Left ventricle myocardium inferior (tissue), 1 donor: ENCODE measurements at places on chromosomes 2 and 18.
A peak's percentile ranks its signal among the peaks of the same experiment; 100 is the strongest.

DNA sequence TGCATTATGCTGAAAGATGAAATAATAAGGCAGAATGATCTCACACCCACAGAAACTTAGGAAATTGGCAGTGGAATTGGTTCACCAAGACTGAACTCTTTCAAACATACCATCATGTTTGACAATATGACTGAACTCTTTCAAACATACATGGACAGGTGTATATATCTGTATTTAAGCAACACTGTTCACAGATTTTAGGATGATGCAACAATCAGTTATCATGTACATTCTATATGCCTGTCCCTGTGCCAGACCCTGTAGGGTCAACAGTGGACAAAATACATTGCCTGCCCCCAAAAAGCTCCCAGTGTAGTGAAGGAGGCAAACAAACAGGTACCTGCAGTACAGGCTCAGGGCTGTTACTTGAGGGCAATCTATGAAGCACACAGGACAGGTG is 2.9 kb upstream of the REV1 start:
- no peak for DNase-seq

DNA sequence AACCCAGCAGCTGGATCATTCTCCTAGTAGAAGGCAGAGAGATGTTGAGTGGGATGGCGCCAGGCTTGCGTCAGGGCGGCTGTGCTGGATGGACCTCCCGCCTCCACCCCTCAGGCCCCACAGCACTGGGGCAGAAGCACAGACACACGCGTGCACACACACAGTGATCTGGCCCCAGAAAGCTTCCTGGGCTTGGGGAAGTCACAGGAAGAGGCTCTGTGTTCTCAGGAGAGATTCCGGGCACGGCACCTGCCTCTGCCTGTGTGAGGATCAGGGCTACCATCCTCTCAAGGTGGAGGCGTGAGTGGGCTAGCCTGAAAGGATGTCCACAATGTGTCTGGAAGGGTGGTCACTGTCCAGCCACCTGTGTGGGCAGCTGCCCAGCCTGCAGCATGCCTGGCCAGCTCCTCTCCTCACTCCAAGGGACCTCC is 229.8 kb upstream of the HS6ST1 start:
- DNase-seq: no peak

DNA sequence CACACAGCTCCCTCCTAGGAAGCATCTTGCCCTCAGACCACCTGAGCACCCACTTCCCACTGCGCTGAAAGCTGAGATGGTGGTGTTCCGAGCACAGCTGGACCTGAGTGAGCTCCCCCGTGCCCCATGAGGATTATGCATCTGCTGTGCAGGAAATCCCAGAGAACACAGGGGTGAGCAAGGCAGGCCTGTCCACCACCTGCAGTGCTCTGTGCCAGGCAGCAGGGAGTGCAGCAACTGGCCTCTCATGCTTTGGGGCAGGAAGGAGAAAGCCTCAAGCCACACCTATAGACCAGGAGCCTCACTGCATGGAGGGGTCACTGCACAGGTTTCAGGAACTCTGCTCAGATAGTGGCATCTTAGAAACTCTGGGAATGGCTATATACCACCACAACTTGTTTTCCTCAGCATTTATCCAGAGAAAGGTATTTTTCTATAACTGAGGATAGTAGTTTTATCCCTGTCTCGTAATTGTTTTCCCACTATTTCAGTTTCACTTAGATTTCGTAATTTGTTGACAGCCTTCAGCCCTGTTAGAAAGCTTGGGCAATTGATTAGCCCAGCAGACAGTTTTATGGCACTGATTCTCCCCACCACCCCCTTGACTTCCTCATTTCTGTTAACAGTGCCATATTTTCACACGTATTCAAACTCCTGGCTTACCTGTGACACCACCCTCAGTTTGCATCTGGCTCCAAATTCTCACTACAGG is 144.3 kb upstream of the DAPL1 start:
- DNase-seq: no peak

DNA sequence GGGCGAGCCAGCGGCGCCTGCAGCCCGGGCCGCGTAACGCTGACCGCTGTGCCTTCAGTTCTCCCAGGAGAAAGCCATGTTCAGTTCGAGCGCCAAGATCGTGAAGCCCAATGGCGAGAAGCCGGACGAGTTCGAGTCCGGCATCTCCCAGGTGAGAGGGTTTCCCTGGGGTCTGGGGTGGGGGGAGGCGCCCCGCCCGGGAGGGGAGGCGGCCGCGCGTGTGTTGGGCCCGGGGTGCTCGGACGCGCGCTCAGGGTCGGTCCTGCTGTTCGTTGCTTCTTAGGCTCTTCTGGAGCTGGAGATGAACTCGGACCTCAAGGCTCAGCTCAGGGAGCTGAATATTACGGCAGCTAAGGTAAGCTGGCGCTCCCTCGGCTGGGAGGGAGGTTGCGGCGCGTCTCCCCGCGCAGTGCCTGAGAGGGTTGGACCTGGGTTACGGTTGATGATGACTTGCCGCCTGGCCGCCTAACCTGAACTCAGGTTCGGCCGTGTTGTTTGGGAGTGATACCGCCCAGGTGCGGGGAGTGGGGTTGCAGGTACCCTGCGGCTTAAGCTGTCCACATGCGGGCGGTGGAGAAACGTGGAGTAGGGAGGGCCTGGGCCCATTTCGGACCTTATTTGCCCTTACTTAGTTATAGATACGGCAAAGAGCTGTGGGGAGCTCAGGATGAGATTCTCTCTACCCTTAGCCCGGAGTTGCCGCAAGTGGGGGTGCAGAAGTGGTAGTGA is 638 bp downstream of the RPS7 start:
- DNase-seq: no peak

DNA sequence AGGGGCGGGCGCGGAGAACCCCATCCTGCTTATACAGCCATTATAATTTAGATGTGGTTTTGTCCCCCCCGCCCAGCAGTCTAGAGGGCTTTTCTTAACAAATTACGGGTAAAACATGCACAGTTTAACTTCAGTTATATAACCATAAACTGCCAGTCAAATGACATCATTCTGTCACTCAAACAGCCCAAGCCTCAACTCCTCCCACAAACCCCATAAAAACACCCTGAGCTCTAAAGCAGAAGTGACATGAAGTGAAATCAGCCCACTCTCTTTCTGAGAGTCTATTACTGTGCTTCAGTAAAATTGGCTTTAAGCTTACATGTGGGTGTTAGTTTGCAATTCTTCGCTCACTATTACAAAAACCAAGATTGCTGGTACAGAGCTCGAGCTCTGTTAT is 705.1 kb upstream of the GCFC2 start:
- DNase-seq: no peak

DNA sequence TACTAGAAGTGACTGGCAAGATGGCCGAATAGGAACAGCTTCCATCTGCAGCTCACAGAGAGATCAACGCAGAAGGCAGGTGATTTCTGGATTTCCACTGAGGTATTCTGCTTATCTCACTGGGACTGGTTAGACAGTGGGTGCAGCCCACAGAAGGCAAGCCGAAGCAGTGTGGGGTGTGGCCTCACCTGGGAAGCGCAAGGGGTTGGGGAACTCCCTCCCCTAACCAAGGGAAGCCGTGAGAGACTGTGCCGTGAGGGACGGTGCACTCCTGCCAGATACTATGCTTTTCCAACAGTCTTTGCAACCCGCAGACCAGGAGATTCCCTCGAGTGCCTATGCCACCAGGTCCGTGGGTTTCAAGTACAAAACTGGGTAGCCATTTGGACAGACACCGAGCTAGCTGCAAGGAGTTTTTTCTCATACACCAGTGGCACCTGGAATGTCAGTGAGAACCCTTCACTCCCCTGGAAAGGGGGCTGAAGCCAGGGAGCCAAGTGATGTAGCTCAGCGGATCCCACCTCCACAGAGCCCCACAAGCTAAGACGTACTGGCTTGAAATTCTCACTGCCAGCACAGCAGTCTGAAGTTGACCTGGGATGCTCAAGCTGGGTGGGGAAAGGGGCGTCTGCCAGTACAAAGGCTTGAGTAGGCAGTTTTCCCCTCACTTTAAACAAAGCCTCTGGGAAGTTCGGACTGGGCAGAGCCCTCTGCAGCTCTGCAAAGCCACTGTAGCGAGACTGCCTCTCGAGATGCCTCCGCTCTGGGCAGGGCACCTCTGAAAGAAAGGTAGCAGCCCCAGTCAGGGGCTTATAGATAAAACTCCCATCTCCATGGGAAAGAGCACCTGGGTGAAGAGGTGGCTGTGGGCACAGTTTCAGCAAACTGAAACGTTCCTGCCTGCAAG is 40.1 kb downstream of the PLEK start:
- no peak for DNase-seq

- no peak for DNase-seq
Observed at GRCh38 chr2:151051574-151052220, 210.0 kb downstream of the RBM43 start.

- DNase-seq: no peak
Observed at GRCh38 chr2:200276472-200276871, 30.0 kb upstream of the SPATS2L start.

GRCh38 chr2:188978291-188979081 is 4.3 kb downstream of the COL3A1 start:
- no peak for DNase-seq

GRCh38 chr2:47034973-47035609 is 119.5 kb upstream of the MCFD2 start:
- DNase-seq: peak; percentile 49

DNA sequence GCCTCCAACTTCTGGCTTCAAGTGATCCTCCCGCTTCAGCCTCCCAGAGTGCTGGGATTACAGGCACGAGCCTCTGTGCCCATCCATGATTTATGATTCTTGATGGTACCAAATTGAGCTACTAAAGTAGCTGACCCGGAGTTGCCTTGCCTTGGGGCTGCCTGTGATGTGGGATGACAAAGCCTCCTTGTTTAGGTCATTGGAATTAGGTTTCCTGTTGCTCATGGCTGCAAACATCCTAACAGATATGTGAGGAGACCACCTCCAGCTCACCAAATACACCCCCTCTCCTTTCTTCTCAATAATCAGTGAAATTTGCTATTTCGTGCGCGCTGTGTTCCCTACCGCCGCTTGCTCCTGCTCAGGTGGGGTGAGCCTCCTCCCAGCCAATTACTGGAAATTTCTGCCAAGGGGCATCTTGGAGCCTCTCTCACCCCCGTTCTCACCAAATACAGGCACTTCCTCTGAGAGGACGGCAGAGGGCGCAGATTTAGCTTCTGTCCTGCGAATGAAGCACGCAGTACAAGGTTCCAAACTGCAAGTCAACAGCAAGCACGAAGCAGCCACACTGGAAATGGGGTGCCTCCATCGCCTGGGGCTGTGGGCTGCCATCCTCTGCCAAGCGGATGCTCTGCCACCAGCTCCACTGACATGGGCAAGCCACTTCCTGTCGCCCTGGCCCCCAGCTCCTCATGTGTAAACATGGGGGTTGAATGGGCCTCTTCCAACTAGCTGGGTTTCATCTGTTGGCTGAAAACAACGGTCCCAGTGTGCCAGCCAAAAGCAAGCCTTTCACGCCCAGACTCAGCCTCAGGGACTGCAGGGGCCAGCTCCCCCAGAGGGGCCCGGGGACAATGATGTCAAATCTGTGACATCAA is 71.7 kb downstream of the NCAPH start:
- DNase-seq: peak; percentile 41

GRCh38 chr2:237051861-237052260 is 33.8 kb upstream of the COPS8 start:
- DNase-seq: no peak

DNA sequence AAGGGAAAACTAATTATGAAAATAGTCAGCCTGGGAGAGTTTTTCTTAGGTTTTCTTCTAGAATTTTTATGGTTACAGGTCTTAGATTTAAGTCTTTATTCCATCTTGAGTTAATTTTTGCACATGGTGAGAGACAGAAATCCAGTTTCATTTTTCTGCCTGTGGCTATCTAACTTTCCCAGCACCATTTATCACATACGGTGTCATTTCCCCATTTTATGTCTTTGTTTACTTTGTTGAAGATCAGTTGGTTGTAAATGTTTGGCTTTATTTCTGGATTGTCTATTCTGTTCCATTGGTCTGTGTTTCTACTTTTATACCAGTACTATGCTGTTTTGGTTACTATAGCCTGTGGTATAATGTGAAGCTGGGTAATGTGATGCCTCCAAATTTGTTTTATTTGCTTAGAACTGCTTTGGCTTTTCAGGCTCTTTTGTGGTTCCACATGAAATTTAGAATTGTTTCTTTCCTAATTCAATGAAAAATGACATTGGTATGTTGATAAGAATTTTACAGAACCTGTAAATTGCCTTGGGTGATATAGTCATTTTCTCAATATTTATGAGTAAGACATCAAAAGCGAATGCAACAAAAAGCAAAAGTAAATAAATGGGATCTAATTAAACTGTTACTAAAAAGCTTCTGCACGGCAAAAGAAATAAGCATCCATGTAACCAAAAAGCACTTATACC is 146.1 kb upstream of the NOL4 start:
- DNase-seq: no peak

DNA sequence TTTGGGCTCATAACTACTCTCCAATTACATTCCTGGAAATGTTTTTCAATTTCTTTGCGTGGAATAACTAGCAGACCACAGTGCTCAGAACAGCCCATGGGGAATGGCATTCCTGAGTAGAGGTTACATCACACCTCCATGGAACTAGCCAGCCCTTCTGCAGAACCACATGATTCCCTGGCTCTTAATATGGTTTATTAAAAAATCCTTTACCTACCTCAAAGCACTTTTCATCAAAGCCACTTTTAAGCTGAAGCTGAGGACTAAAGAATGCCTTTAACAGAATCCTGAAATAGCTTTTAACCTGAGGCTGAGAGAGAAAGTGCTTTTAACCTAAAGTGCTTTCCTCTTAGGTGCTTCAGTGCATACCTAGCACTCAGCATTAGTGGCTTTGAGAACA is 376.3 kb downstream of the ARHGAP15 start:
- no peak for DNase-seq

GRCh38 chr18:62716619-62717168 is 1.4 kb downstream of the PHLPP1 start:
- DNase-seq: peak; percentile 59

- no peak for DNase-seq
Observed at GRCh38 chr2:124919296-124919695, 894.2 kb downstream of the CNTNAP5 start.

DNA sequence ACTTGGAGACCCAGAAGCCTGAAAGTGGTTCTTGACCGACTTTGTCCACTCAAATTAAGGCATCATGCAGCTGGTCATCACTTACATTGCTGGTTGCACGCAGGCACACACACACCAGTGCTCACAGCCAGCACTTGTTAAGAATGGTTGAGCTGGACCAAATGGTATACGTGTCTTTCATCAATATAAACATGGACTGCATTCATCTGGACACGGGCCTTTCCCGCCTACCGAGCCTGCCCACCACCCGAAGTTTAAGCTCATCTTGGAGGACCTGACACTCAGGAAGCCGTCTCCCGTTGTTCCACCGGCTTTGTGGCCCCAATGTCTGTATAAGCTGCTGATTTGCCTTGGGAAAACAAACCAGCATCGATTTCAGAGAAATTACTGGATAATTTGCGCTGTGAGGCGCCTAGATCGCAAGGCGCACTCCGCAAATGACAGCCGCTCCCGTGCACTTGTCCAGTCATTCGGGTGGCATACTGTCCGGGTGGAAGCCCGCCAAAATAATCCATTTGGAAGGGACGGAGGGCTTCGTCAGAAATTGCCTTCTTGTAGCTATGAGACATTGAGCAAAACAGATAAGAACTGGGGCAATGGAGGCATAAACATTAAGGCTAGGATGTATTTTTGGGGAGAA is 40.1 kb upstream of the AKAIN1 start:
- DNase-seq: peak; percentile 15

GRCh38 chr2:215028231-215028630 is 110.2 kb downstream of the ABCA12 start:
- DNase-seq: no peak

GRCh38 chr2:168568476-168569267 is 112.6 kb downstream of the CERS6 start:
- no peak for DNase-seq
